Cortex of kidney (tissue), 1 donor: ENCODE measurements at places on chromosomes 2 and 18.

- DNase-seq: no peak
These were observed 56.3 kb upstream of the FZD5 start for GRCh38 chr2:207825978-207826377.

DNA sequence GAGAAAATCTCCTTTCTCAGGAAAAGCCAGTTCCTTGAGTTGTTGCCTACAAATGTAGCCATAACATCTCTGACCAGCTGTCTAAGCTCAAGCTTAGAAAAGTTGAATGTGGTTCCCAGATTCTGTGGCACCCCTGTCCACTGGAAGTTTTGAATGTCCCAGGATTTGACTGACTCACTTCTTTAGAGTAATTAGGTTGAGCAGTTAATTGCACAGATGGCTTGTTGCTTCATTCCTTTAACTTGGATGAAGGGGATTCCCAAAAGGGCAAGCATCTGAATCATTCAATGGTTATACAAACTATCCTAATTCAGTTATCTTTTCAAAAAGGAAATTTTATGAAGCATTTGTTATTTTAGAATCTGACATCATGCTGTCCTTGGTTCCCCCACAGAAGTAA lies 374.7 kb downstream of the LNPK start:
- no peak for DNase-seq

GRCh38 chr2:112669667-112670066 lies 23.9 kb downstream of the SLC20A1 start:
- no peak for DNase-seq

GRCh38 chr2:236250286-236250685 lies 13.9 kb downstream of the ASB18 start:
- DNase-seq: no peak

- DNase-seq: no peak
These were observed 247.8 kb downstream of the EIPR1 start for GRCh38 chr2:3129867-3130266.

- no peak for DNase-seq
These were observed 5.4 kb downstream of the TTLL4 start for GRCh38 chr2:218716070-218716469.

GRCh38 chr18:22844190-22844589 lies 88.9 kb upstream of the RBBP8 start:
- no peak for DNase-seq

DNA sequence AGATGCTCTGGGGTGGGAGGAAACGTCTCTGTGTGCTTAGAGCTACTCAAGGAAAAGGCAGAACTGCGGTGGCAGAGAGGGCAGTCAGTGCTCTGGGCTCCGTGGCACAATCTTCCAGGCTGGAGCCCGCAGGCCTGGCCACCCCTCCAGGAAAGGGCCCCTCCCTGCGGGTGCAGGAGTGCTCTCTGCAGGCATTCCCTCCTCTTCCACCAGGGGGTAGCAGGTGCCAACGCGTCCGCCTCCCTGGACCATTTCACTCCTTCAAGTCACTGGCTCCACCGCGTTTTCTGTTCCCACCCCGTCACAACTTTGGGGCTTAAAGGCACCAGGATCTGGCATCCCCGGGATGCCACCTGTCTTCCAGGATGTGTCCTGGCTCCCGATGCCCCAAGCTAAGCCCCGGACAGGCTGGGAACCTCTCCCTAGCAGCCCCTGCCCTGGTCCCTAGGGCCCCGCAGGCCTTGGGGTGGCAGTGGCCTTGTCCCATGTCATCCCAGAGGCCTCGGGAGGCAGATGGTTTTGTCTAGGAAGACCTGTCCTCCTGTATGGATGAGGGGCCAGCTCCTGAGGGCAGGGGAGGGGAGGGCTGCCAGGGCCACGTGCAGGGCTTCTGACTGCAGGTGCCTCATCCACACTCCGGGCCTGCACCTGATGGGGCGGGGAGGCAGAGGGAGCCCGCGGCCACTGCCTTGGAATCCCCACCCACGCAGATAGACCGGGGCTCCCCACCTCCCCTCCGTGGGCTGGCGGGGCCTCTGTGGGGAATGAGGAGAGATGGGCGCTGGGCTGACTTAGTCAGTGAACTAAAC lies 26.4 kb downstream of the KCNIP3 start:
- DNase-seq: no peak

DNA sequence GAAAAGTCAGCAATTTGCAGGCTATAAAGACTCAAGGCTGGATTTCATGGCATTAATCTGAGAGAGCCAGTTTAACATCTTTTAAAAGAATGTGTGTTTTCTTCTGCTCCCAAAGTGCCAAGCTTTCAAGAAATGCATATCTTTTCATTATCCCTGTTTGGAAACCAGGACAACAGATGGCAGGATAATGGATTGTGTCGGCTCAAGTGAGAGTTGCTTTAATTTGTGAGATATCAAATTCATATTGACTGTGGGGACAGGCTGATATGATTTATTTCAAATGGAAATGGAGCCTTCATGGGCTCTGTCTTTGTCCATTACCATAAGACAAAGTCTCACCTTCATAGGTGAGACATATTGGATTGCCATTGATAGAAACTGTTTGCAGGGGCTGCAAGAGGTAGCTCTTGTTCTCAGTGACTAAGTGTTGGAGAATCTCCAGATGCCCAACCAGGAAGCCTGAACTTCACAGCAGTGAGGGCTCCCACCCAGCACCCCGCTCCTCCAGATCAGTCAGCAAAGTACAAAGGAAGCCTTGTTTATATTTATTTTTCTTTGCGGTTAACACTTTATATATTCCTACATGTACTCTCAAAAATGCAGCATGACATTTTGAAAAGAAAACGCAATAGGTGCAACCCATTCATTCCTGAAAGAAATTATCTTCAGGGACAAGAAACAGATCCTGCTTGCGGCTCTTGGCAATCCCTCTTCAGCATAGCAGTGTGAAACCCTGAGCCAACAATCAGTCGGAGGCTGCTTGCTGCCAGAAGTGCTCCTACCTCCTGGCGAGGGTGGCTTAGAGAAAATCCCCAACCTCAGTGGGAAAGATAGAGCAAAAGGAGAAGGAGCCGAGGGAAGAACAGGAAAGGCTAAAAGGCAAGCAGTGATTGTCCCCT lies 65.8 kb upstream of the ATL2 start:
- DNase-seq: no peak

DNA sequence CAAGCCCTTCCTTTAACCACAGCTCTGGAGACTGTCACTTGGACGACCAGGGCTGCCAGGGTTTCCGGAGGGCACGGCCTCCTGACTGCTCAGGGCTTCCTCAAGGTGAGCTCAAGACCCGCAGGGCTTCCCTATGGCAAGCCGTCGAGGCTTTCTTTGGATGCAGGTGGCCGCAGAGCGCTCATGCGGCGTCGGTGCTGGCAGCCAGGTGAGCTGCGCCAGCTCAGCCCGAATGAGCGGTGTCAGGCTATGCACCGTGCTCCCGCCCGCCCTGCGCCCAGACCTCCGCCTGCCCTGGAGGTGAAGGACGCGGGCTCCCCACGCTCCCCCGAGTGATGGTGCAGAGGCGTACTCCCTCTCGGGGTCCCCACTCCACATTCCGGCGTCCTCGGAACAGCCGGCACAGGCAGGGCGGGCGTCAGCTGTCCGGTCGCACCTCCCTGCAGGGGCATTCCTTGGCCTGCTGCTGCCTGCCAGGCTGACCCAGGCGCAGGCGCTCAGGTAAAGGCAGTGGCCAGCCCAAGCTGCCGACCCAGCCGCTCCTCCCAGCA lies 20.8 kb upstream of the TUBB6 start:
- DNase-seq: no peak

- no peak for DNase-seq
These were observed 10.5 kb upstream of the MTERF4 start for GRCh38 chr2:241112592-241112991.

DNA sequence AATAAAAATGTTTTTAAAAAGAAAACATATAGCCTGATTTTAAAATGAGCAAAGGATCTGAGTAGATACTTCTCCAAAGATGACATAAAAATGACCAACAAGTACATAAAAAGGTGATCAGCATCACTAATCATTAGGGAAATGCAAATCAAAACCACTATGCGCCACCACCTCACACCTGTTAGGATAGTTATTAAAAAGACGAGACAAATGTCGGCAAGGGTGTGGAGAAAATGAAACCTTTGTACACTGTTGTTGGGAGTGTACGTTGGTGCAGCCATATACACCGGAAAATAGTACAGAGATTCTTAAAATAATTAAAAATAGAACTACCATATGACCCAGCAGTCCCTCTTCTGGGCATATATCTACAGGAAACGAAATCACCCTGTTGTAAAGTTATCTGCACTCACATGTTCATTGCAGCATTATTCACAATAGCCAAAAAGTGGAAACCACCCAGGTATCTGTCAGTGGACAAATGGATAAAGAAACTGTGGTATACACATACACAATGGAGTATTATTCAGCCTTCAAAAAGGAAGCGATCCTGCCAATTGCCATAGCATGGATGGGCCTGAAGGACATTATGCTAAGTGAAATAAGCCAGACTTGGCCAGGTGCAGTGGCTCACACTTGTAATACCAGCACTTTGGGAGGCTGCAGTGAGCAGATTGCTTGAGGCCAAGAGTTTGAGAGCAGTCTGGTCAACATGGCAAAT lies 91.6 kb downstream of the PRKRA start:
- DNase-seq: no peak
